ENCODE measurements at places on chromosomes 2 and 18.

DNA sequence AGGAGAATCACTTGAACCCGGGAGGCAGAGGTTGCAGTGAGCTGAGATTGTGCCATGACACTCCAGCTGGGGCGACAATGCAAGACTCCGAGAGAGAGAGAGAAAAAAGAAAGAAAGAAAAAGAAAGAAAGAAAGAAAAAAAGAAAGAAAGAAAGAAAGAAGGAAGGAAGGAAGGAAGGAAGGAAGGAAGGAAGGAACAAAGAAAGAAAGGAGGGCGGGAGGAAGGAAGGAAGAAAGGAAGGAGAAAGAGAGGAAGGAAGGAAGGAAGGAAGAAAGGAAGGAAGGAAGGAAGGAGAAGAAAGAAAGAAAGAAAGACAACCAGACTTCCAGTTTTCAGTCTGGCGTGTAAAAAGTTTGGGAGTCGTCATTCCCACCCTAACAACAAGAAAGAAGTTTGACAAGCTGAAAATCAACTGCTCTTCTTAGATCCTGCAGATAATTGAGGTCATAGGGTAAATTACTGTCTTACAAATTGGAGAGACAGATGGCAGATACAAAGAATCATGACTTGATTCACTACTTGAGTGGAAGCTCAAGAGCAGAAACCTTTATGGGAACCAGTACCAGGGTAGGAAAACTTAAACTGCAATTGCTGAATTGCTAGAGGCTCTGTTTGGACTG, 15.1 kb upstream of the CYP27C1 start:
- no peak for DNase-seq
- no peaks in the 10 kb centered on the region for H3K4me1 ChIP-seq
- no peak overlapping the region for H3K27ac ChIP-seq

DNA sequence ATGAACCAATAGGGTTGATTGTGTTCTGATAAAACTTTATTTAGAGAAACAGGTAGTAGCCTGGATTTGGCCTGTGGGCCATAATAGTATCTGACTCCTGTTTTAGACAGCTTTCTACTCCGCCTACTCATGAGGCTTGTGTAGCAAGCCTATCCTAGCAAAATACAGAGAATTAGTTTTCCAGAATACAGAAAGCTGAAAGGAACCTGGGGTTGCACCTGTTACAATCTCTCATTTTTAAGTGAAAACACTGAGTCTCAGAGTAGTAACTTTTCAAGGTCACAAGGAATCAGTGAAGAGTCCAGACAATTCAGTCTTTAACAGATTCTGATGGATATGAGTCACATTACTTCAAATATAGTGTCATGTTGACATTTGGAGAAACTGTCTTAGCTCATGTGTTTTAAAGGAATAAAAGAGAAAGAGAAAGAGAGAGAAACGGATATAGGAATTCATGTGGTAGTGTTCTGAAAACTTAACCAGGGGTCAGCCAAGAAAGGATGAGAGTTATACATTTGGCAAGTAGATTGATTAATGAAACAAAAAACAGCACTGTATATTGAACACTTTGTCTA, 17.0 kb downstream of the ARHGAP28 start:
- H3K27me3 ChIP-seq = peaks cover 1% of the 10 kb centered on the region
- no peak overlapping the region for H3K27ac ChIP-seq
- DNase-seq = no peak
- H3K4me1 ChIP-seq = no peaks in the 10 kb centered on the region

DNA sequence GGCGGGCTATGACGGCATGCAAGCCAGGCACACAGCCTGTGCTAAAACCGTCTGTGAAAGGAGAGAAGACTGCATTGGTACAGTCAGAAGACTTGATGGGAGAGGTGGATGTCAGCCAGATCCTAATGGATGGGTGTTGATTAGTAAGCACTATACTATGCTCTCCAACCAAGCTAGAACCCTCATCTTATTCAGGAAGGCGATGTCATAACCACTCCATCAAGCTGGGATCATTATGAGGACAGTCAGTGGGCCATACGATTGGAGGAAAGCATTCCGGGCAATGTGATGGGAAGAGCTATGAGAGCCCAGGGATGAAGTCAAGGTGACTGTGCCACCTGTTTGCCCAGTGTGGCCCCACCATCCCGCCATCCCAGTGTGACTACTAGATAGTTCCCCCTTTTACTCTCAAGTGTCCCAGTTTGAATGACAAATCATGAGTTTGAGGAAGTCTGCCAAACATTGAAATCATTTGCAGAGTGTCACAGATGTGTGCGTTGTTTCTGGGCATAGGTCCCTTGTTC, 66.4 kb downstream of the MRPS9 start:
- H3K27ac ChIP-seq = no peak overlapping the region
- H3K4me1 ChIP-seq = no peaks in the 10 kb centered on the region
- no peaks in the 10 kb centered on the region for H3K27me3 ChIP-seq
- no peak for DNase-seq
- peaks cover 15% of the 10 kb centered on the region for H3K36me3 ChIP-seq

- H3K4me1 ChIP-seq = peaks cover 6% of the 10 kb centered on the region
- no peak overlapping the region for H3K4me3 ChIP-seq
- H3K27ac ChIP-seq = no peak overlapping the region
- DNase-seq = no peak
- H3K36me3 ChIP-seq = peaks cover 3% of the 10 kb centered on the region
- peaks cover 3% of the 10 kb centered on the region for H3K27me3 ChIP-seq
Observed at GRCh38 chr2:111643759-111644158, 240.2 kb downstream of the ANAPC1 start.

GRCh38 chr2:149562324-149562723, 25.3 kb downstream of the MMADHC start:
- no peaks in the 10 kb centered on the region for H3K4me1 ChIP-seq
- H3K27me3 ChIP-seq = peaks cover 4% of the 10 kb centered on the region
- H3K4me3 ChIP-seq = no peak overlapping the region
- H3K27ac ChIP-seq = no peak overlapping the region
- H3K36me3 ChIP-seq = peaks cover 4% of the 10 kb centered on the region
- no peak for DNase-seq

DNA sequence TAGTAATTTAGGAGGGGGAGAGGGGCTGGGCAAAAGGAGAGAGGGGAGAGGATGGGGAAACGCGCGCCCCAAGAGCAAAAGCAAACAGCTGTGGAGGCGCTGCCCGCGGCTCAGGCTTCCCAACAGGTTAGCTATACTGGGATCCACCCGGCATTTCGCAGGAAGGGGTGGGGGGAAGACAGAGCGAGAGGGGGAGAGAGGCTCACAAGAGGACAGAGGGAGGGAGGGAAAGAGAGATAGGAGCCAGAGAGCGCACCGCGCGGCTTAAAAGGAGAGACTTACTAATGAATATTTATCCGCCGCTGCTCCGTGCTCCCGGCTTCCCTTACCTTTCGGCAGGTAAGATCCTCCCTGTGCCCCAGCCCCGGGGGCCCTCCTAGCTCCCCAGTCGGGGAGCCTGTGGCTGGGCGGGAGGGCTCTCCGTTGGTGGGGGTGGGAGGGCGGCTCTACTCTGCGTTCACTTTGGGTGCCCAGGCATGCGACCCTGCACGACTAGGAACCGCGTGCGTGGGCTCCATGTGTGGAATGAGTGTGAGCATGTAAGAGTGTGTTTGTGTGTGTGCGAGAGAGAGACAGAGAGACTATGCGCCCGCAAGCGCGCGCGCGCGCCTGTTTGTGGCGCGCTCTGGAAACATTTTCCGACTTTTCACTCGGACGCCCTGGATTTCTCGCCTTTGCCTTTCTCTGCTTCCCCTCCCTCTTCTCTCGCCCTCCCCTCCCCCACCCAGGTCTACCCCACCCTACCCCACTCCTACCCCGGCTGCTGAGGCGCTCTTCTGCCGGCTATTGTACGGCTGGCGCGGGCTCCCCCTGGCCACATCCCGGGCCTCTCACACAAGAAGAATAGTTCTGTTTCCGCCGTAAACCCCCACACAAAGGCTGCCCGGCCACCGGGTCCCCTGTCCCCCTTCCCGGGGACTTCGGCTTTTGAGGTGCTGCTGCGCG, 7.2 kb upstream of the SIX3 start:
- no peak for DNase-seq
- H3K27ac ChIP-seq = no peak overlapping the region
- peaks cover 79% of the 10 kb centered on the region for H3K27me3 ChIP-seq
- no peak overlapping the region for H3K4me3 ChIP-seq
- no peaks in the 10 kb centered on the region for H3K36me3 ChIP-seq
- H3K4me1 ChIP-seq = peaks cover 35% of the 10 kb centered on the region

GRCh38 chr18:11249391-11249790, 100.0 kb upstream of the PIEZO2 start:
- no peak overlapping the region for H3K4me3 ChIP-seq
- no peaks in the 10 kb centered on the region for H3K4me1 ChIP-seq
- no peak for DNase-seq

GRCh38 chr2:62665446-62665845, 40.1 kb upstream of the EHBP1 start:
- H3K27me3 ChIP-seq = peaks cover 2% of the 10 kb centered on the region
- H3K27ac ChIP-seq = no peak overlapping the region
- no peaks in the 10 kb centered on the region for H3K36me3 ChIP-seq
- H3K4me3 ChIP-seq = no peak overlapping the region
- H3K4me1 ChIP-seq = peaks cover 3% of the 10 kb centered on the region
- no peak for DNase-seq

- H3K27ac ChIP-seq = no peak overlapping the region
- H3K4me1 ChIP-seq = no peaks in the 10 kb centered on the region
- peak; percentile 8 for DNase-seq
- no peaks in the 10 kb centered on the region for H3K36me3 ChIP-seq
- no peak overlapping the region for H3K4me3 ChIP-seq
Observed at GRCh38 chr2:130756053-130756873, 923 bp downstream of the AMER3 start.

- no peaks in the 10 kb centered on the region for H3K27me3 ChIP-seq
- H3K4me1 ChIP-seq = peaks cover 23% of the 10 kb centered on the region
- H3K36me3 ChIP-seq = peaks cover 31% of the 10 kb centered on the region
- H3K27ac ChIP-seq = peak overlapping the region; percentile 35
Observed at GRCh38 chr2:143674051-143674450, 544.8 kb downstream of the ARHGAP15 start.

GRCh38 chr2:231615058-231615671, 22.5 kb downstream of the TEX44 start:
- H3K27me3 ChIP-seq = no peaks in the 10 kb centered on the region
- H3K4me3 ChIP-seq = peak overlapping the region; percentile 87
- no peaks in the 10 kb centered on the region for H3K36me3 ChIP-seq

DNA sequence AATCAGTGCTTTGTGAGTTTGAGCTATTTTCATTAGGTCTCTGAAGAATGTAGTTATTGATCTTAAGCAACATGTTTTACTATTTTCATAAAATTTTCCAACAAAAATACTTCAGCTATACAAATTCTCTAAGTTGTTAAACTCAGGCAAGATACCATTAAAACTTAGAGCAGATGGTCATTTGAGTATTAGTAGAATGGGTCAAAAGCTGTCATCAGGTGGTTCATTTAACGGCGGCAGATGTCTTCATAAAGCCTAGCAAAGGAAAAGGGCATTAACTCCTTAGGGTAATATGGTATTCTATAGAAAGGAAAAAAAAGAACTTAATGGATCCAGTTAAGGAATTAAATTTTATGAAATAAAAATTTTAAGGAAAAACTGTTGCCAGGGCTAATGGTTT, 19.2 kb downstream of the MIB1 start:
- no peaks in the 10 kb centered on the region for H3K27me3 ChIP-seq
- H3K4me1 ChIP-seq = peaks cover 14% of the 10 kb centered on the region
- H3K4me3 ChIP-seq = no peak overlapping the region

GRCh38 chr18:45165871-45166270, 449.4 kb upstream of the SLC14A2 start:
- peaks cover 4% of the 10 kb centered on the region for H3K27me3 ChIP-seq
- H3K4me1 ChIP-seq = no peaks in the 10 kb centered on the region
- no peak overlapping the region for H3K4me3 ChIP-seq
- no peak overlapping the region for H3K27ac ChIP-seq
- DNase-seq = no peak

DNA sequence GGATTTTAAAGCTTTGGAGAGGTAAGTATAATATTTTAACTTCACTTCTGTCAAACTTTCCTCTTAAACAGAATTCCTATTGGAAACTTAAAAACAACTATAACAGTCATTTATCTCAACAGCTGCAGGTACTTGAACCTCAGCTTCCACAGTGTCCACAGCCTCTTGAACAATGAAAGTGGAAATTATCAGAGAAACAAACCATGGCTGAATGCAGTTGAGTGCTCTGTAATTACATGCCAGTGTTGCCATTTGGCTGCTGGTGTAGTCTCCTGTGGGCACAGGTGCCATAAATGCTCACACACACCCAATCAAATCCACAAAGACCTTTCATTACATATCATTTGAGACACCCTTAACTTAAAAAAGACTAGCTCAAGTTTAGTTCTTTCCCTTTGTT, 125.1 kb downstream of the CPS1 start:
- no peaks in the 10 kb centered on the region for H3K27me3 ChIP-seq
- H3K36me3 ChIP-seq = no peaks in the 10 kb centered on the region
- H3K4me3 ChIP-seq = no peak overlapping the region
- H3K27ac ChIP-seq = no peak overlapping the region

- H3K4me3 ChIP-seq = no peak overlapping the region
- no peak overlapping the region for H3K27ac ChIP-seq
- H3K27me3 ChIP-seq = no peaks in the 10 kb centered on the region
- no peaks in the 10 kb centered on the region for H3K36me3 ChIP-seq
- no peaks in the 10 kb centered on the region for H3K4me1 ChIP-seq
Observed at GRCh38 chr2:189157456-189157855, 22.1 kb downstream of the COL5A2 start.
